NCI-H1417 treated with DMSO at 0.1 percent for 48 hours (cell line): ENCODE measurements at places on chromosomes 5 and 9.

DNA sequence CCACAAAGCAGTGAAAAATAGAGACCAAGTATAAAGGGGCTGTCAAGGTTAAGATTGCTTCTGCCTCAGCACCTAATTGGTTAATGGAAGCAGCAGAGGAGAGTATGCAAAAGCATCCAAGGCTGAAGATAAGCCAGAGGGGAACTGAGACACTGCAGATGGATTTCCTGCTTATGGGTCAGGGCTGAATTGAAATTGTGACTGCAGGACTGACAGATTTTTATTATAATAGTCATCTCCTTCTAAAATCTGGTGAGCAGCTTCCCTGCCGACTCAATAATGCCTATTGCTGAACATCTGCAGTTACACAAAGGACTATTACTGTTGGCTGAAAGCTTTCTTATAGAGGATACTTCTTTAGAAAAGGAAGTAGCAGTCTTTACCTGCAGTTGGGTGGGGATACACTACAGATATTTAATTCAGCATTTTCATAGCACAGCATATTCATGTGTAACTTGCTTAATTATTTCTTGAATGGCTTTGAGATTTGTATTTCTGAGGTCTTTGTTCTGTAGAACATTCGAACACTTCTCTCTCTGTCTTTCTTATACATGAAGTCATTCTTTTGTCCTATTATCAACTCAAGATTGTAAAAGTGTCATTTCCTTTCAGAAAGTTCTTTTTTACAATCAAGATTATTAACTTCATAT lies 363.0 kb upstream of the RIOK2 start:
- no peak for DNase-seq

GRCh38 chr9:9283159-9283986 lies 1329.4 kb downstream of the PTPRD start:
- no peak for DNase-seq

GRCh38 chr5:148687427-148687826 lies 33.1 kb upstream of the HTR4 start:
- no peak for DNase-seq

GRCh38 chr5:53545744-53546143 lies 14.7 kb upstream of the NDUFS4 start:
- DNase-seq, result no peak

DNA sequence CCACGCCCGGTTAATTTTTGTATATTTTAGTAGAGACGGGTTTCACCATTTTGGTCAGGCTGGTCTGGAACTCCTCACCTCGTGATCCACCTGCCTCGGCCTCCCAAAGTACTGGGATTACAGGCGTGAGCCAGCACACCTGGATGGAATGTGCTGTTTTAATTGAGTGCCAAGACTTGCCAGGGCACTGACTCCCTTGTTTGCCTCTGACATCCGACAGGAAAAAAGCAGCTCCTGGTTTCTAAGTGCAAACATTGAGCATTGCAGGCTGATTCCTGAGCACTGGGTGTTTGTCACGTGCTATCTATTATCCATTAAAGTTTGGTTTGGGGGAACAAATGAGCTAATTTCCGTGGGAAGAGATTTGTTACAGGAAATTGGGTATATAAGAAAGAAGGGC lies 70.6 kb upstream of the CKMT2 start:
- DNase-seq, result no peak

DNA sequence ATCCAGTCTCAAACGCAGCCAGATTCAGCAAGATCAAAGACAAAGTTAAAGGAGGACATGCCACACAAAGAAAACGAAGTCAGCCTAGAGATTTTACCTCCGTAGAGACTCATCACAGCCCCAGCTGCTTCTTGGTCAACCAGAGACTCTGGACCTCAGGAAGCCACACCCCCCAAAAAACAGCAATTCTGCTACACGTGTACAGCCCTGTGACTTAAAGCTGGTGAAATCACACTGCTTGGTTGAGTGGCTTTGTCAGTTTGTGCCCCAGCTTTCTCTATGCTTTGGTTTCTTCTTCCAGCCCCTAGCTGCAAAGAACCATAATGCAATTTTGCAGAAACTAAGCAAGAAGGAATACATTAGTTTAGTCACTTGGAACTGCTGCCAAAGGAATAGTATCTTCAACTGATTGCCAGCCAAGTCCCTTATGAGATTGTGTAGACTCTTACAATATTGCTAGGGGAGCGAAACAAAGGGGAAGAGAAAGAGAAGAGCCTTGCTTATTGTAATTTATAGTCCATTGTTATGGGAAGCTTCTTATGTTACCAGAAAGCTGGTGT lies 158.8 kb upstream of the ZNF462 start:
- DNase-seq, result no peak

GRCh38 chr9:126989847-126990842 lies 75.6 kb downstream of the RALGPS1 start:
- no peak for DNase-seq

- no peak for DNase-seq
Measured at GRCh38 chr9:127200106-127200862, 64.3 kb upstream of the GARNL3 start.

DNA sequence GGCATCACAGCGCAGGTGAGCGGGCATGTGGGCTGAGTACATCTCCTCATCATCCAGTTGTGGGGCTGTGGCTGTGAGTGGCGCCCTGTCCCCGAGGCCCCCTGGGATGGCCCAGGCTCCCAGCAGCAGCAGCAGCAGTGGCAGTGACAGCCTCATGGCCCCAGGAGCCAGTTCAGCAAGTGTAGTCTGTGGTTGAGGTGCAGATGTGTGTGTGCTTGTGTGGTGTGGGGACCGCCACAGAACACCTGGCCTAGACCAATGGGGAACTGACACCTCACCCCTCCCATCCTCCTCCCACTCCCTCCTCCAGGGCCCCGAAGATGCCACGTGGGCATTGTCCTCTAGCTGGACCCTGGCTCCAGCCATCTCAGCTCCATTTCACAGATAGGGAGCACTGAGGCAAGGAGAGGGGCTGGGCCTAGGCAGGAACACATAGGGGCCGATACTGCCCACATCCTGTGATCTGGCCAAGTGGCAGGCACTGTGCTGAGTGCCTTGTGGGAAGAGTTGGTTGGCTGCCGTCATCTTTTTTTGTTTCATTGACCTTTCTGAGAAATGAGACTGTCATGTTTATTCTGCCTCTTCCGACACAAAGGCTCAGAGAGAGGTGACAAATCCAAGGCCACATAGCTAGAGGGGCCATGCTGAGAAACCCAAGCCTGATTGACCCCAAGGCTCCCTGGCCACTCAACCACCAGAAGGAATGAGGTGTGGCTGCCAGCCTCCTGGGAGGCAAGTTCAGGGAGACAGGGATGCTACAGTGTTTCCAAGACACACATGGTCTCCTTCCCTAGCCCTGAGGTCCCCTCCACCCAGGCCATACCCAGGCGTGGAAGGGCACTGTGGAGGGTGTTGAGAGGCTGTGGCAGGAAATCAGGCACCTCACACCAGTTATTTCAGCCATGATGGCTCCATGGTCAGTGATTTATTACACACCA lies at the start of gene MZB1:
Gene MZB1, minus strand, starts transcription at position 213 of the 938 bp plus-strand sequence. Its CDS starts 57 bp downstream, at position 156.
- DNase-seq, result no peak

DNA sequence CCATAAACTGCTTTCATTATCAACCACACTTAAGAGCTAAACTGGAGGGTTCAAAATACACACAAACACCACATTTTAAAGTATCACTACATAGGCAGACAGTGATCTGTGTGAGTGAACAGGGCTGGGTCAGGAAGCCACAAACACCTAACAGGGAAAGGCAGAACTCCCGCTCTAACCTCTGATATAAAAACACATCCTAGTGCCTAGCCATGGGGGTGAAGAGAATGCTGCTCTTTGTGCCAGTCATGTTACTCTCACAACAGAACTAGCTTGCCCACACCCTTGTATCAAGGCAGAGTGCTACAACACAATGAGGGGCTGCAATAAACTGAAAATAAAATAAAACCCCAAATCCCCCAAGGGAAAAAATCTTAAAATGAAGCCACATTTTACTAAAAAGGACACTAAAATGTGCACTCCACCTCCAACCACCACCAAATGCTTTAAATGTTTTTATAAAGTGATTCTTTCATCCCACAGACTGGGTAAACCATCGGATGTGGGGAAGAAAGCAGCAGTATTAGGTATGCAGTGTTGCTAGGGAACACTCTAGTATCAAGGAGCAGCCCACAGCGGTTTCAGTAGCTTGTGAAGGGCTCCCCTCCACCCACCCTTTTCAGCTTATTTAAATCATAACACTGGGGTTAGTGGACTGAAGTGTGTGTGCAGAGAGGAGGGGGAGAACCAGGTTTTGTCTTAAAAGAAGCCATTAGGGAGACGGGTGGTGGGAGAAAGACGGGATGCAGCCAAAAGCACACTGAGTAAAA lies 64.5 kb downstream of the TMEM161B start:
- no peak for DNase-seq

DNA sequence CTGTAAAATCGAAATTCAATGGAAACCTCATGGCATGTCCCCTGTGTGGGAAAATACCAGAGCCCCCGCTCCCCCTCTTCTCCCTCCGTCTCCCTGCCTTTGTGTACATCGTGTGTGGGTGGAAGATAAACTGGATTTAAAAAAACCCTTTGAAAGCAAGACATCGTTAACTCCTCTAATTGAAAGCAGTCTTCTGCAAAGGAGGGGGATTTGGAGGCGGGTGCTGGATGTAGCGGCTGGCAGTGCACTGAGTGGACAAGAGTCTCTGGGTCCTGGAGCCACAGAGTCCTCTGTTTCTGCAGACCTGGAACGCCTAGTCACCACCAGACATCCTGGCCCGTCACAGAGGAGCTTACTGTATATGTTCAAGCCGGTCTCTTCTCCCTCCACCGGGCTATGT lies 169.4 kb downstream of the PAPPA start:
- DNase-seq, result no peak

- DNase-seq, result no peak
Measured at GRCh38 chr9:4894076-4894475, 91.0 kb upstream of the JAK2 start.

- DNase-seq, result no peak
Measured at GRCh38 chr5:130955041-130955440, 210.0 kb downstream of the HINT1 start.

DNA sequence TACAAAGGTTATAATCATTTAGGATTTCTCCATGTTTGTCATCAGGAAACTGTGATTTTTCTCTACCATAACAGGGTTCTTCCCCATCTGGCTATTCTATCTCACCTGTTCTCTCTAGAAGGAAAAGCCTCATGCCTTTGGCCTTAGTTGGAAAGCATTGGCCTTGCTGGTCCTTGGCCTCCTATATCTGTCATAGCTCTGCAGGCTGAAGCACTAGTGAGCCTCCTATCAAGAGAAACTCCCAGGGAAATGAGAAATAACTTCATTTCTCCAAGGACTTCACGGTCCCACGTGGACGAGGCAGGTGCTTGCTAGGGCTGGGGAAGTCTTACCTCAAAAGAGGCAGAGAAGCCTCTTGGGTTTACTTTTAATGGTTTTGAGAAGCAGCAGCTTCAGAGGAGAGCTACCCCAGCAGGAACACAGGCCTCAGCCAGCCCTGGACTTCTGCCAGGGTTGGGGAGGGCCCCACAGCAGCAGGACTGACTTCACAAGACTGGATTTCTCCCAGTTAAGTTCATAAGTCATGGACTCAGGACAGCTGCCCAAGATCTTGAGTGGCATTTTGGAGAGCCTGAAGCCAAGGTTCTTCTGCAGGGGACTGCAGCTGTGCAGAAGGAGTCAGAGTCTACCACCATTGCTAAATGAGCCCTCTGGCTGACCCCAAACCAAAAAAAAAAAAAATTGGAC lies 15.8 kb upstream of the PSAT1 start:
- no peak for DNase-seq

DNA sequence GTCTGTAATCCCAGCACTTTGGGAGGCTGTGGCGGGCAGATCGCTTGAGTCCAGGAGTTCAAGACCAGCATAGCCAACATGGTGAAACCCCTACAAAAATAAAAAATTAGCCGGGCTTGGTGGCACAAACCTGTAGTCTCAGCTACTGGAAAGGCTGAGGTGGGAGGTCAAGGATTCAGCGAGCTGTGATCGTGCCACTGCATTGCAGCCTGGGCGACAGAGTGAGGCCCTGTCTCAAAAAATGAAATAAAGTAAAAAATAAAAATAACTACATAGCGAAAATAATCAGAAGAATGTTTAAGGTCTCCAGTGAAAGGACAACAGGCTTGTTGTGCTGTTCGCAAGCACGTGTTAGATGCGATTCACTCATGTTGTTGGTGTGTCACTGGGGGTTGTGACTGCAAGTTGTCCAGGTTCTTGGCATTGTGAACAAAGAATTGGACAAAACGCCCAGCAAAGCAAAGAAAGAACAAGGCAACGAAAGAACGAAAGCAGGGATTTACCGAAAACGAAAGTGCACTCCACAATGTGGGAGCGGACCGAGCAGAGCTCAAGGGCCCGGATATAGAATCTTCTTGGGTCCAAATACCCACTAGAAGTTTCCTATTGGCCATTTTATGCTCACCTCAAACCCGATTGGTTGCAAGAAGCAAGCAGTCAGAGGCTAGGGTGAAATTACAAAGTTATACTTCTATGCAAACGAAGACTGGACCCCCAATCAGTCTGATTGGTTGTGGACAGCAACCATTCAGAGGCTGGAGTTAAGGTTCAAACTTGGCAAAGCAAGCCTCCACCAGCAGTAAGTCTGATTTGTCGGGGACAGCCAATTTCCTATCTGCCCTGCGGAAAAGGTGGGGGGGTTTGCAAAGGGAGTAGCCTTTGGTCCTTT lies 844 bp upstream of the MCCC2 start:
- no peak for DNase-seq

DNA sequence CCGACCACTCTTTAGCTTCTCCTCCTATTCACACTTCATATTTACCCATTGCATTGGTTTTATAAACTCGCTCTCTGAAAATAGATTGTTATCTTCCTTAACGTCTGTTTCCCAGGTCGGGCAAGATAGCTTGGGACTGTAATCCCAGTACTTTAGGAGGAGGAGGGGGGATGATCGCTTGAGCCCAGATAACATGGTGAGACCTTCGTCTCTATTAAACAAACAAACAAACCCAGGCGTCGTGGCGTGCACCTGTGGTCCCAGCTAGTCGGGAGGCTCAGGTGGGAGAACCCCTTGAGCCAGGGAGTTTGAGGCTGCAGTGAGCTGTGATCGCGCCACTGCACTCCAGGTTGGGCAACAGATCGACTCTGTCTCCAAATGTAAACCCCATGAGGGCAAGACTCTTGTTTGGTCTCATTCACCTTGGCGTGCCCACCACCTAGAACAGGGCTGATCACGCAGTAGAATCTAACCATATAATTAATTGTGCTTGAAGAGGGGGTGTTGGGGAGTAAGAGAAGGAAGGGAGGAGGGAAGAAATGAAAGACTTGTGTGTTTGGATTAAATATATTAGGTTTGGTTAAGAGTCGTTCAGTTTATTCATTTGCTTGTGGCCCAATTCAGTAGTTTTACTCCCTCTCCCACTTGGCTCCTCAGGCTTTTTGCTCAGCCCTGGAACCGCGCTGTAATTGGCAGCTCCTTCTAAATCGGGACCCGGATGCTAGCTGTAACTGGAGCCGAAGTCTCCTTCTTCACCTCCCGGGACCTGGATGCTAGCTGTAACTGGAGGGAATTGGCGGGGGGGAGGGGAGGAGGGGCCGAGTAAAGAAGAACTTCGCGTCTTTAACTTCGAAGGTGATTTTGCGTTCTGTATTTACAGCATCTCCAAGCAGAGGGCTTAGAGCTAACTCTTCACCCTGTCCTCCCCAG lies 24.9 kb downstream of the CDKN2A start:
- no peak for DNase-seq

- no peak for DNase-seq
Measured at GRCh38 chr9:133703591-133704399, 34.4 kb downstream of the SARDH start.
